Omental fat pad (tissue), 4 donors: ENCODE measurements at places on chromosomes 4 and X. TPM values are rescaled to one million over a fixed set of nuclear protein-coding genes. Genes with fewer than 3 reads are reported as not detected.

IL3RA gene
- 10.6 TPM for total RNA-seq

NXF3 gene
- 1.9 TPM for total RNA-seq

GRCh38 chr4:160745126-160745525 lies 1418.7 kb downstream of the FSTL5 start:
- no peak for DNase-seq

DNA sequence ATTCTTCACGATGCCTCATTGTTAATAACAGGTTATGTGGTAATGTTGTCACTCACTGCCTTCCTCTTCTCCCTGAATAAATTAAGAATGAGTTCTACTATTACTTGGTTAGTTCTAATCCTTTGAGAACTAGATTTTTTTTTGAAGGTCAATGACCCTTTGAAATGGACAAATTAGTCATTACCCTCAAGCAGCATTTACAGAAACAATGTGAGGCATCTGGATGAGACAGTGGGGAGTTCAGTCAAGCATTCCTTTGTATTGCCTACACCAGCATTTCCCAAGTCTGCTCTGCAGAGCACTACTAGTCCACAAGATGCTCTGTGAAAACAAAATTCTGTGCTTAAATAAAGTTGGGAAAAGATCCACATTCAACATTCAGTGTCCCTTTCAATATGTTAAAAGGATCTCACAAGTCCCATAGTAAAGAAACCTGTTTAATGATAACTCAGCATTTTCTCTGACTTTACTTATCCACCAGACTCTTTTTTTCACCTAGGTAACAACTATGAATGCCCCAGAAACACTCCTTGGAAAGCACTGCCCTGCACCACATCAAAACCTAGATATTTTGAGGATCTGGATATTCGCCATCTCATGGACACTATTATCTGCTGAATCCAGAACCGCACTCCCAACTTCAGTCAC lies 60.6 kb downstream of the CHRDL1 start:
- no peak for DNase-seq

CDKN2AIP gene
- total RNA-seq: 25.2 TPM

SPACA5 gene
- total RNA-seq: not detected

L1CAM gene
- total RNA-seq: 2.0 TPM

RAB40A gene
- total RNA-seq: 0.19 TPM

PLXNB3 gene
- total RNA-seq: 9.1 TPM

DNA sequence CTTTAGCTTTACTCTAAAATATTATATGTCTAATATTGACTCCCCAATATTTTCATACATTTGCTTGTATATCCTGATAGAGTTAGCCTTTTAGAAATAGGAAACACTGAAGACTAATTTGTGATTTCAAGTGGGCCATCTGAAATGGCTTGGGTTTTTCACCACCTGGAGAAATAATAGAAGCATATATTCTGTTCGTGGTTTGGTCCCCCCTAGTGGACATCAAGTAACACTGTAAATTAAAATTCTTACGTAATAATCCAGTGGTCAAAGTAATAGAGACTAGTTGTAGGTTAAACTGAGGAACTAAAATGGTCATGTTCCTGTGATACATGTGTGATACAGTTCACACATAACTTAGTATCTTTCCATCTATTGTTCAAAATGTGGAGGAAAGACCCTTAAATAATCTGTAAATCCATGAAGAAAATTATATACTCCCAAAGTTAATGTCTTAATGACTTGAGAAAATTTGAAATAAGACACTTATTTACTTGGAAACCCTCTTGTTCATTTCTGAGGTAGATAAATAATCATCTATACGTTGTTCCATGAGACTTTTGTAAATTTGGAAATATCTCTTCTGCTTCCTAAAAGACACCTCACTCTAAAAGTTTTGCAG lies 79.8 kb upstream of the SMARCAD1 start:
- no peak for DNase-seq

DNA sequence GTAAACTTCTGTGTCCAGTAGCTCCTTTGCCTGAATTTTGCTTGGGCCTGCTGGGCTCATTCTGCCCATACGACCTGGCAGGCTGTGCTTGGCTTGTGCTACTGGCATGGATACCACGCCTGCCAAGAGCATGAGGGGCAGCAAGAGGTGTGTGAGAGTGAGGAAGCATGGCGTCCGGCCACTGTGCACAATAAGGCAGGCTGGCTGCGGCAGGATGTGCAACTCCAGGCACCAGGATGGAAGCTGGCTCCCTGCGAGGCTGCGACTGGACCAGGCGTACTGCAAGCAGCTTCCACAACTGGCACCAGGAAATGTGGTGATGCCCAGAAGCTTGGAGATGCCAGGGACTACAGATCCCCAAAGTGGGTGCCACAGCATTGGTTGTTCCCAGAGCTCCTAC lies 709.3 kb downstream of the PCDH18 start:
- DNase-seq: no peak

PABPC1L2A gene
- total RNA-seq: not detected

TLR7 gene
- total RNA-seq: 1.3 TPM

RRH gene
- total RNA-seq: 0.31 TPM

DNA sequence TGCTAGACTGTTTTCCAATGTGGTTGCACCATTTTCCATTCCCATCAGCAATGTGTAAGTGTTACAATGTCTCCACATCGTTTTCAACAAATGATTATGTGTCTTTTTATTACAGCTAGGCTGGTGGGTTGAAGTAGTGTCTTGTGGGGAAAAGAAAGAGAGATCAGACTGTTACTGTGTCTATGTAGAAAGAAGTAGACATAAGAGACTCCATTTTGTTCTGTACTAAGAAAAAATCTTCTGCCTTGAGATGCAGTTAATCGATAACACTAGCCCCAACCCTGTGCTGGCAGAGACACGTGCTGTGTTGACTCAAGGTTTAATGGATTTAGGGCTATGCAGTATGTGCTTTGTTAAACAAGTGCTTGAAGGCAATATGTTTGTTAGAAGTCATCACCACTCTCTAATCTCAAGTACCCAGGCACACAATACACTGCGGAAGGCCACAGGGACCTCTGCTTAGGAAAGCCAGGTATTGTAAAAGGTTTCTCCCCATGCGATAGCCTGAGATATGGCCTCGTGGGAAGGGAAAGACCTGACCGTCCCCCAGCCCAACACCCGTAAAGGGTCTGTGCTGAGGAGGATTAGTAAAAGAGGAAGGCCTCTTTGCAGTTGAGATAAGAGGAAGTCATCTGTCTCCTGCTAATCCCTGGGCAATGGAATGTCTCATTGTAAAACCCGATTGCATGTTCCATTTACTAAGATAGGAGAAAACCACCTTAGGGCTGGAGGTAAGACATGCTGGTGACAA lies 23.0 kb upstream of the UGT2B15 start:
- no peak for DNase-seq

DMRTC1B gene
- total RNA-seq: not detected

GRCh38 chr4:8006471-8006870 lies 66.8 kb upstream of the AFAP1 start:
- no peak for DNase-seq

DNA sequence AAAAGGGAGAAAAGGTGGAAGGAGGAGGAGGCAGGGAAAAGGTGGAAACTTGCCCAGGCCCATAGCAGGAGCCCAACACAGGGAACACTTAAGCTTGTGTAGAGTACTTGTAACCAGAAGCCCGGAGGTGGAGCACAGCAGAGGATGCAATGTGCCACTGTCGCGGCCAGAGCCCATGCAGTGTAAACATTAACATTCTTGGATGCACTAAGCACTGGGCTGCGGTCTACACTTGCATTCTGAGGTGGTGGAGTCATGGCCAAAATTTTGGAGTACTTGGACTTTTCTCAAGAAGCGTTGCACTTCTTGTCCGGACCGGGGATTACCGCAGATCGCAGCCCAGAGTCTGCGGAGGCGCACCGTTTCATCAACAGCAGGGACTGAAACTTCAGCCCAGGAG lies 4.5 kb upstream of the RHOXF1 start:
- DNase-seq: no peak

- no peak for DNase-seq
Measured at GRCh38 chr4:101774807-101775206, 15.7 kb upstream of the BANK1 start.

DNA sequence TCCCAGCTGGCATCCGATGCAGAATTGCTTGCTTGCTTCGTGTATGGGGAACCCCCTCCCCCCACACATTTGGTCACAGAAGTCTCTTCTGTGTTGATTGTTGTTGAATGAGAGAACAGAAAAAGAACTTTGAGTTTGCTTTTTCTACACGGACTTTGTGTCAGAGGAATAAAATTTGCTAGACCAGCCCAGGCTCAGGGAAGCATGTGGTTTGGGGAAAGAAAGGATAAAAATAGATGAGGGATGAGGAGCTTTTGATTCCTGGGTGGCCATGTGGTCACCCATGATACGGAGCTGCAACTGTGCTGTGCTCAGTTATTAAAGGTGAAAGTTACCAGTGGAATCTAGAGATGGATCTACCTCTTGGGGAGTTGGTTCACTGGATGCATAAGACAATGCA lies 34.2 kb upstream of the ESX1 start:
- no peak for DNase-seq

DNA sequence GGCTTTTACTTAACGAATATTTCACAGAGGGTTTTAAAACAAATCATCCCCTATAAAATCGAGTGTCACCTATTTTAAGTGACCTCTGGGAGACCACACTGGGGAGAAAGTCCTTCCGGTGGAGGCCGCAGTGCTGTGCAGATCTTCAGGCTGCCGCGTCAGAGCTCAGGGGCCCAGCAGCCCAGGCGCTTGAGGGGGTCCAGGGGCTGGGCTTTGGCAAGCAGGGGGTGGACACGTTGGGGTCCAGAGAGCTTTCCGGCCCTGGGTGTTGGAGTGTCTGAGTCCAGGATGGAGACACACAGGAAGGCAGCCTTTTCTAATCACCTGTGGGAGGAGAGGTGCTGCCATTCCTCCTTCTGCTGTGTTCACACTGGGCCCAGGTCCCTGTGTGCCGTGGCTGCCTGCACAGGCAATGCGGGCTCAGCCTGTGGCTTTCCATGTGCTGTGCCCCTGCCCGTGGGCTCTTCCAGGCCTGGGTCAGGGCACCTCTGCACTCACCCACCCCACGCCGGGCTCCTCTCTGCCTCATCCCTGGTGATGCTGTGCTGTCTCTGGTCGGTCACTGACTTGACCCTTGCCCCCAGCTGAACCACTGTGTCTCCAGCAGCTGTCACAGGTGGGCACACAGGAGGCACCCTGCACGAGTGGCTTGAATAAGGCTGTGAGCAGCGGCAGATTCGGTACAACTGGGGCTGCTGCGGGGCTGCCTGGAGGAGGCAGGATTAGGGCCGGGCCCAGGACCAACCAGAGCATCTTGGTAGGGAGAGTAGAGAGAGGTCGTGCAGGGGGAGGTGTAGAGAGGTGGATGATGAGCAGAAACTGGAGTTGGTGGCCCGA lies 10.0 kb downstream of the HTRA3 start:
- no peak for DNase-seq

FAM9B gene
- not detected for total RNA-seq

DNA sequence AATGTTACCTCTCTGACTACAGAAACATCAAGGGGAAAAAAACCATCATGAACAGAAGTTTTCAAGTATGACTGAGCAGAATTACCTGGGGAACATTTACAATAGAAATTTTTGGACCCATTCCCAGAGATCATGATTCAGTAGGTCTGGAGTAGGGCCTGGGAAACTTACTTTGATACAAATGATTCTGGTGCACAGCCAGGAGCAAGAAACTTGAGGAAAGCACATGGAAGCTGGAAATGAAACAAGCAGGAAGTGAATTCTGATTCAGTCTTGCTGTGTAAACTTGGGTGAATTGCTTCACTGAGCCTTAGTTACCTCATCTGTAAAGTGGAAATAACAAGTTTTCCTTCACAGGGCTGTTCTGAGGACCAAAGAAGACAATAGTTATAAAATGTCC lies 192.5 kb upstream of the TAPT1 start:
- no peak for DNase-seq

GRCh38 chr4:114028071-114028470 lies 48.6 kb upstream of the ARSJ start:
- DNase-seq: no peak

DNA sequence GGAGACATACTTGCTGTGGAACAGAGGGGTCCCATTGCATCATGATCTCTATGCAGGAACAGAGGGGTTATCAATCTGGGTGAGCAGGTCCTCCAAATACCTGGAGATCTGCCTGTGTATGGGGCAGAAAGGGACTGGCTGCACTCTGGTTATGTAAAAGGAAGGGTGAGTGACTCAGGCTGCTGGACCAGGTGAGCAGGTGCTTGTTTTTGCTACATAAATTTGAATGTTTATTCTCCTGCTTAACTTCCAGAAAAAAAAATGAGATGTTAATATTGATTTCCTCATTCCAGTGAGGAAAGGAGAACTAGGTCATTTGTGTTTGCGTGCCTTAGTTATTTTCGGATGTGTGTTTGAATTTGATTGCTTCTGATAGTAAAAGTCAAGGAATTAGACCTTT lies 225.8 kb upstream of the TRAM1L1 start:
- DNase-seq: no peak

WDR45 gene
- total RNA-seq: 102 TPM

DNA sequence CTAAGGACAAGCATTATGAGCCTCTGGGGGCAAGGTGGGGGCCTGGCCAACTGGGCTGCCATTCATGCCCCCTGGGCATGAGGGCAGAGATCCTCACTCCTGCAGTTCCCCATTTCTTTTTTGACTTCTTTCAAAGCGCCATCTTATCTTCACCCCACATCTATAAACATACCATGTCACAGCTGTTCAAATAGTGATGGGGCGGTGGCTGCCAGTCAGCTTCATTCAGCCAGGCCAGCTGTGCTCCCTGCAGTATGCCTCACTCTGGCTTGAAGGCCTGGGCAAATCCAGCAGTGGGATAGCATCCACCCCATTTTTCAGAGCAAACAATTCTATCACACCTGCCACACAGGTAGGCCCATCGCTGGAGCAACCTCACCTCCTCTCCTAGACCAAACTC lies 85.5 kb downstream of the NHSL2 start:
- DNase-seq: no peak

RASGEF1B gene
- 45.6 TPM for total RNA-seq

- DNase-seq: no peak
Measured at GRCh38 chr4:53916431-53916889, 147.9 kb downstream of the CHIC2 start.

GABRQ gene
- total RNA-seq: not detected

DNA sequence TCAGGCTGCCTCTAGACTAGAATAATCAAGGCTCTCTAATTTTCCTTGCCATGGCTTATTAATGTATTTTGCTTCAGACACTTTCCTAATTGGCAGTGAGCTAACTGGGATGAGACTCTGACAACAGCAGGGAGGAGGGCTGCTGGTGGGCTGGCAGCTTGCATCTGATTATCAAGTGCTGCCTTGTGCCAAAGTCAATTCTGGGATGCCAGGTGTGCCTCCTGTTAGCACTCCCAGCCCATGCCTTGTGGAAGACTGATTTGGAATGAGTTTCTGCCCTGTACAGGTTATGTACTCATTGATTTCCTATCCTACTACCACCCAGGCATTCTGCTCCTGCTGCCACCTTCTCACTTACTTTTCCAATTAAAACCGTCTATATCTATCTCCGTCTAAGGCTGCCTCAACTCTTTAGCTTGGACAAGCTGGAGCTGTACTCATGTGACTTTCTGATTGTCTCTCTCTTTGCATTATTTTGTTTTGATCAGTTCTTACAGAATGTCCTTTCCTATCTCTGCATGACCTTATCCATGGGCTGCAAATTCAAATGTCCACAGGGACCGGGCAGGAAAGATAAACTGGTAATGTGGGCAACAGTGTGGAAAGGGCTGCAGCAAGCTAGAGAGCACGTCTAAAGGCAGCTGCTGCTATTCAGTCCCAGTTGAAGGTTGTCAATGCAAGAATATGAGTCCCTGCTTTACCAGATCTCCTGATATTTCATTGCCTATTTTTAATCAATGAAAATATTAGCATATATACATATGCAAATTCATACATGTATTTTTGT lies 112.6 kb downstream of the GABRA2 start:
- DNase-seq: no peak

S100P gene
- total RNA-seq: 10.9 TPM

GRCh38 chrX:1871887-1872286 lies 257.0 kb downstream of the ASMT start:
- DNase-seq: no peak

GRCh38 chr4:109721033-109721432 lies 8.8 kb downstream of the PLA2G12A start:
- DNase-seq: no peak
